ENCODE measurements at places on chromosomes 13 and 19.
A peak's percentile ranks its signal among the peaks of the same experiment; 100 is the strongest.

GRCh38 chr13:111470933-111471332 is 150.5 kb downstream of the TEX29 start:
- DNase-seq: no peak

GRCh38 chr13:40547591-40548315 is 118.7 kb downstream of the FOXO1 start:
- no peak for DNase-seq

DNA sequence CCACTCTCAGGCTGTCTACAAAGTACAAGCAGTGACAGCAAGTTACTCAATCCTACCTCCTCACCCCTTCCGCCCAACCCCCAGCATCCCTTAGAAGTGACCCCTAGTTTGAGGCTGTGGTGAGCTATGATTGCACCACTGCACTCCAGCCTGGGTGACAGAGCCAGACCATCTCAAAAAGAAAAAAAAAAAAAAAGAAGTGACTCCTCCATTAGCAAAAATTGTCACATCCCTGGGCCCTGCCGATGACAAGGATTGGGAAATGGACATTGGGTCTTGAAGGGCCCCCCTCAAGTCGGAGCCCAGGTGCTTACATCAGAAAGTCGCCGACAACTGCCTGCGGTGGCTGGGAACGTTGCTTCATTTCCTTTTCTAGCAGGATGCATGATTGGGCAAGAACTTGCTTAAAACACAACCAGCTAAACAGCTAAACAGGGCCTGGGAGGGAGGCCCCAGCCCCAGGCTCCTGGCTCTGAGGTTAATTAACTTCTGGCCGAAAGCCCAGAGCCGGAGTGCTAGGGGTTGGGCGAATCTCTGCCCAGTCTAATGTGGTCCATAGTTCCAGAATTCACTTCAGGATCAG is 15.3 kb downstream of the RAB3D start:
- DNase-seq: peak; percentile 62

- no peak for DNase-seq
Measured at GRCh38 chr19:1770866-1771576, 17.7 kb downstream of the ONECUT3 start.

GRCh38 chr13:96652506-96652905 is 341.8 kb downstream of the OXGR1 start:
- DNase-seq: no peak

DNA sequence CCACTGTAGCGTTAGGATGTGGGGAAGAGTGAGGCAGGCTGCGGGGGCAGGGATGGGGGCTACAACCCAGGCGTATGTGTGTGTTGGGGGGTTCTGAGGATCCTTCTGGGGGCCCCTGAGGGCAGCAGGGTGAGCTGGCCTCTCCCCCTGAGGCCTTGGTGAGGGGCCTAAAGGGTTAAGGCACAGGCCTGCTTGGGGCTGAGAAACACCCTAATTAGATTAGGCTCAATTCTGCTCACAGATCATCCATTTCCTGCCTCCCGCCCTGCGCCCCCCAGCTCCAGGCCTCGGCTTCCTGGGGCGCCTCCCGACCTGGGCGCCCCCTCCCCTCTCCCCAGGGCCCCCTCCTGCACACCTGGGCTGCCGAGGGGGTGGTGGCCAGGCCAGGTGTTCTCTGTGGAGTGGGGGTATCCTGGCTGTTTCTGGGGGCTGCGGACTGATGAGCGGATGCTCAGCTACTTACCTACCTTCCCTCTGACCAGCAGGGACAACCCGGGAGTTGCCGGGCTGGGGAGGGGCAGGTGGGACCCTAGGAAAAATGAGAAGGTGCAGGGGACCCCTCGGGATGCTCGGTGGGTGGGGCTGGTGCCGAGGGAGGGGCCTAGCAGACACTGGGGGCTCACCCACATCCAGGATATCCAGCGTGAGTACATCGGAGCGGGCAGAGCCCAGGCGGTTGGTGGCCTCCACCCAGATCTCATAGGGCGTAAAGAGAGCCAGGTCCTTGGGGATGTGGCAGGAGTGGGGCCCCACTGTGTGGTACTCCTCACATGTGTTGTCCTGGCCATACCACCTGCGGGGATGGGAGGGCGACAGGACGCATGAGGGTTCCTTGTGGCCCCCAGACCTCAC is 8.6 kb downstream of the CRLF1 start:
- DNase-seq: no peak

GRCh38 chr19:657611-658010 is 5.4 kb downstream of the RNF126 start:
- no peak for DNase-seq

GRCh38 chr13:39959497-39960144 is 304.2 kb downstream of the COG6 start:
- no peak for DNase-seq

GRCh38 chr19:51754109-51754508 is 2.4 kb upstream of the FPR1 start:
- DNase-seq: no peak

DNA sequence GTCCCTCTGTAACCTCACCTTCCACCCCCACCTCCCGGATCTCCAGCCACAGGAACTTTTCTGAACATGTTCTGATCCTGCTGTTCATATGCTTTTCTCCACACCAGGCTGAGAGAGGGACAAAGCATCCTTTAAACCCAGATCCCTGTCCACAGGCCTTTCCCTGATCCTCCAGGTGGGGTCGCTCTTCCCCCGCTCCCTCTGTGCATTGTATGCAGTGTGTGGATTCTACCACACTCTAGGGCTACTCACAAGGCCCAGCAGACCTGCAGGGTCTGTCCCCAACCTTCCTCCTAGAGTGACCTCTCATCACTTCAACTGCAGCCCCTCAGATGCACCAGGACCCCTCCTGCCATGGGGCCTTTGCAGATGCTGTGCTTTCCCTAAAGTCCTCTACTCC is 1200.6 kb downstream of the UQCRFS1 start:
- DNase-seq: no peak

DNA sequence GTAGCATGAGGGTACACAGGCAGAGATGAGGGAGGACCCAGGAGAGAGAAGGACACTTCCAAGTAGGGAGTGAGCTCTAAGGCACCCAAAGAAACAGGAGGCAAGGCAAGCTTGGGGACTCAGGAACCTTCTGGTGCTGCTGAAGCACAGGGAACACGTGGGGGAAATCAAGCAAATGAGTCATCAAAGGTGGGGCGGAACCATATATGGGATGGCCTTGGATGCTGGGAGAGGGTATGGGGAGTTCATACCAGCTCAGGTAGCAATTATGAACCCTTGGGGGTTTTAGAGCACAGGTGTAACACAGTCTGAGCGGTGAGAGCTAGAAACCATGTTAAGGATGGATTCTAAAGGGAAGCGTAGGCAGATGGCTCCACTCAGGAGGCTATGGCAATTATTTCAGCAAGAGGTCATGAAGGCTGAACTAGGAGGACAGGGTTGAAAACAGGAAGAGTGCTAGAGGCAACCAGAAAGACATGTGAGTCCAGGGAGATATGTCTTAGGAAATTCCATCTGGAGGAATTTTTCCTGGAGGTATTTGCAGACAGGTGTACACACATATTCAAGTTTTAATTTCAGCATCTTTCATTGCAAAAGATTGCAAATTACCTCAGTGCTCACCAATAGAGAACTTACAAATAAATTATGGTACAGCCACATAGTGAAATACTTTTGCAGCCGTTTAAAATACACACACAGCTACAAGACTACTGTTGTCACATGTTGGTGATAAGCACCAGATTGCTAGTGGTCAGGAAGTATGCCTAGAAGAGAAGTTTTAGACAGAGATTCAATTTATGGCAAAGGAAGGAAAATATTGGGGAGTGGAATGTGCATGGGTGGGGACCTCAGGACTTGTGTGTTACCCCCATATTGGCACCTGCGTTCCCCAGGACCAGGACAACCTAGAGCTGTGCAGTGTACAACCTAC is 77.0 kb downstream of the STARD13 start:
- DNase-seq: no peak

- DNase-seq: peak; percentile 28
Measured at GRCh38 chr13:45370922-45371406, 30.0 kb upstream of the TPT1 start.

GRCh38 chr13:34350671-34351070 is 532.7 kb downstream of the RFC3 start:
- no peak for DNase-seq

- no peak for DNase-seq
Measured at GRCh38 chr19:49875857-49876421, 1.2 kb downstream of the AKT1S1 start.

- peak; percentile 36 for DNase-seq
Measured at GRCh38 chr13:33228648-33229445, 56.7 kb downstream of the STARD13 start.

DNA sequence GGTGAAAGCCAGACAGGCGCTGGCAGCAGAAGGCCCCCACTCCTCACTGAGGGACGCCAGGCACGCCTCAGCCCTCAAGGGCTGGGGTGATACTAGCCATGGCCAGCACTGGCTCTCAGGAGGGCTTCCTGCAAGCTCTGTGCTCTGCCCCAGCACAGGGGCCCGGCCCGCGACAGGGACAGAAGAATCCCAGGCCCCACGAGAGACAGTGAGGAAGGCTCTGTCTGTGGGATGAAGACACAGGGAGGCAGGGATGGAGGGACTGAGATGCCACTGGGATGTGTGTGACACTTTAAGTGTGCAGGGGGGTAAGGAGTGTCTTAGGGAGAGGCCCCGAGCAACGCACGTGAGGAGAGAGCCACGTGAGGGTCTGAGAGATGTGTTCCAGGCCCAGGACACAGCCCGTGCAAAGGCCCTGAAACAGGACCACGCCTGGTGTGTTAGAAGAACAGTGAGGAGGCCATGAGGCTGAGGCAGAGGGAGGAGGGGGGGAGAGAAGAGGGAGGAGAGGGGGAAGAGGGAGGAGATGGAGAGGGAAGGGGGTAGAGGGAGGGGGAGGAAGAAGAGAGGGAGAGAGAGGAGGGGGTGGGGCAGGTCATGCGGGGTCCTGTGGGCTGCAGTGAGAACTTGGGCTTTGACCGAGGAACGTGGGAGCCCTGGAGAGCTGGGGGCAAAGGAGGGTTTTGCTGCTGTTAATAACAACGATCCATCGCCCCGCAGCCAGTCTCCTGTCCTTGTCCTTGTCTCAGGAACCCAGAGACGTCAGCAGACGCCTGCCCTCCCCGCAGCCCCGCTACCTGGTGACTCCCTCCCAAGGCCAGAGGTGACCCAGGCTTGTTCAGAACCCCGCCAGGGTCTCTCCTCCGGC is 7.2 kb downstream of the RPL36 start:
- no peak for DNase-seq

GRCh38 chr19:10780368-10780767 is 55.6 kb downstream of the TMED1 start:
- no peak for DNase-seq

GRCh38 chr13:25280396-25280795 is 6.9 kb downstream of the MTMR6 start:
- no peak for DNase-seq

GRCh38 chr19:5282901-5283300 is 57.7 kb downstream of the PTPRS start:
- DNase-seq: no peak
